Stimulated activated CD8-positive, alpha-beta memory T cell treated with anti-CD3 and anti-CD28 coated beads, Interleukin-4, amount 100 ng/mL, for 1 hour (primary cell): ENCODE measurements at places on chromosomes 5 and 9.

DNA sequence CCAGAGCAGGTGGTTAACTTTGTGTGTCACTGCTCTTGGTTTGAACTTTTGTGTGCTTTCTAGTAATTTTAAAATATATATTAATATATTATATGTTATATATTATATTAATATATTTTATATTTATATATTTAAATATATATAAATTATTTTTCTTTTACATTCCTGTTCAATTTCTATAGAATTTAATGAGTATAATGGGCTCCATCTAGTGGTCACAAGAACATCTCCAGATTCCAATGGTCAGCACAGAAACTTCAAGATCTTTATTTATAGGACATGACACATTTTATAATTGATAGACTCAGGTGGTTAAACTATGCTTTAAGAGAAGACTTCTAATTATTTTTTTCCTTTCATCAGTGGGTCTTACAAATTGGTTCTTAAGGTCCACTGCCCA is 39.1 kb downstream of the COL23A1 start:
- DNase-seq = no peak

DNA sequence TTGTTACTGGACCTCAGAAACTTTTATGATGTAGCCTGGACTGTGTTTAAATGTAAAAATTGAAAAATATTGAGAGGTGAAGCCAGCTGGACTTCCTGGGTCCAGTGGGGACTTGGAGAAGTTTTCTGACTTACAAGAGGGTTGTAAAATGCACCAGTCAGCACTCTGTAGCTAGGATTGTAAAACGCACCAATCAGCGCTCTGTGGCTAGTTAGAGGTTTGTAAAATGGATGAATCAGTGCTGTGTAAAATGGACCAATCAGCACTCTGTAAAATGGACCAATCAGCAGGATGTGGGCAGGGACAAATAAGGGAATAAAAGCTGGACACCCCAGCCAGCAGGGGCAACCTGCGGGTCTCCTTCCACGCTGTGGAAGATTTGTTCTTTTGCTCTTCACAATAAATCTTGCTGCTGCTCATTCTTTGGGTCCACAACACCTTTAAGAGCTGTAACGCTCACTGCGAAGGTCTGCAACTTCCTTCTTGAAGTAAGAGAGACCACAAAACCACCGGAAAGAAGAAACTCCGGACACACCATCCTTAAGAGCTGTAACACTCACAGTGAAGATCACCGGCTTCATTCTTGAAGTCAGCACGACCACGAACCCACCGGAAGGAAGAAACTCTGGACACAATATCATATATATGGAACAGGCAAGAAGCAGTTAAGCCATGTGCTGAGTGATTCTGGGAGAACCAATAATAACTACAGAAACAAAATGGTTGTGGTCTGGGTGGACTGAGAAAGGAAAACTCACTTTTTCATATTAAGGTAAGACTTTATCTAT is 201.3 kb downstream of the GABRG2 start:
- DNase-seq = no peak

GRCh38 chr5:153969563-153969895 is 69.2 kb downstream of the FAM114A2 start:
- no peak for DNase-seq

DNA sequence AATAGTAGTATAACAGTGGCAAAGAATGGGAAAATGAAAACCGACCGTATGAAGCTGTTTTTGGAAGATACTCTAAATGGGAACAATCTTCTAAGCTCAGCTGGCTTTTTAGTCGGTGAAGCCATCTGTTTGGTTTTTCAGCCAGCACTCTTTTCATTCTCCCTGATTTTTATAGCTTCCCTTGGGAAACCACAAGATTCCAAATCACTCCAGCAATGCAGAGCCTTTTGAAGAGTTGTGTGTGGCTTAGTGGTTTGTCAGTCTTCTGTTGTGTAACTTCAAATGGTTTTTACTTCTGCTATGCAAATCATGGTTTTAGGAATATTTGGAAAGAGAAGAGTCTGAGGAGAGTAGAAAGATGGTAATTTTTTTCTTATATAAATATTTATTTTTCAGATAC is 180.7 kb downstream of the KDM4C start:
- DNase-seq = no peak

DNA sequence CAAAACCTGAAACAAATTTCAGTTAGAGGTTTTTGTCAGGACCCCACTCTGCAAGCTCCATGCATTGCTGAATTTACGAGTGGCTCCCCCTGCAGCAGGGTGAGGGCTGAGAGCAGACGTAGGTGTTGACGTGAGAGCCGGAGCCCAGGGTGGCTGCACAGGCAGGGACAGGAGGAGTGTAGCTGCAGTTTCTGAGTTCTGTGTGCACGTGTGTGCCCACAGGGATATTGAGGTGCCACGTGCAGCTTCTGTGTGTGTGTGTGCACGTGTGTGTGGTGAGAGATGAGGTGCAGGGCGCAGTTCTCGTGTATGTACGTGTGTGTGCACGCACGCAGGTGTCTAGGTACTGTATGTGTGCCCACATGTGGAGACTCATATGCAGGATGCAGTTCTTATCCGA is 14.6 kb downstream of the PLEKHG4B start:
- DNase-seq = no peak

DNA sequence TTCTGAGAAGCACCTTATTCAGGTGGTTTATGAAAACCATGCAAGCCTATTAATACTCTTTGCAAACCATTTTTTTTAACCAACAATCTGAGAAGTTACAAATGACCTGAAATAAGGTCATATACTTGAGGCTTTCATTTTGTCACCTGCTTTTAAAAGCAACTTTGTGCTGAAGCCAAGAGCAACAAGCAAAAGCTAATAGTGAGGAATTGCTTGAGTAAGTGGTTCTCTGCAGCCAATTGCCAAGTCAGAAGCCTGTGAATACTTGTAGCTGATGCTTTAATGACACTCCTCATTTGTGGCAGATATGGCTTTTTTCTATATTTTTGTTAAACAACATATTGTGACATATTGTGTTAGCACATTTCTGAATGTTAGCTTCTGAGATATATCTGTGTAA is 126.7 kb upstream of the ZNF608 start:
- no peak for DNase-seq

- DNase-seq = no peak
These were observed 2.4 kb downstream of the PSD2 start for GRCh38 chr5:139797856-139798510.

DNA sequence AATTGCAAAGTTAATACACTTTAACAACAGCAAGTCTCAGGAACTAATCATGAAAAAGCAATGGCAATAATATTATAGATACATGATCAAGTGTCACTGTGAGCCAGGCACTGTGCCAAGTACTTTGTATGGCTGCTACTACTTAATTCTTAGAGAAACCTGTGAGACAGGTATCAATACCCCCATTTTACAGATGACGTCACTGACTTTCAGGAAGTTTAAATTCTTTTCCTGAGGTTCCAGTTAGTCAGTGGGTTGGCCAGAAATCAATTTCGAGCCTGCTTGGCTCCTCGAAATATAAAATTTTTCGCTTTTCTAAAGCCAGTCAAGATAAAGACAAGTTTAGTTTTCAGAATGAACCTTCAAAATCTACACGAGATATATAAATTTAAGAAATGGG is 130.3 kb downstream of the SLC12A2 start:
- no peak for DNase-seq

- DNase-seq = no peak
These were observed 10.1 kb downstream of the GLIPR2 start for GRCh38 chr9:36146651-36147050.

- no peak for DNase-seq
These were observed 89.6 kb downstream of the TARS1 start for GRCh38 chr5:33530183-33531036.

DNA sequence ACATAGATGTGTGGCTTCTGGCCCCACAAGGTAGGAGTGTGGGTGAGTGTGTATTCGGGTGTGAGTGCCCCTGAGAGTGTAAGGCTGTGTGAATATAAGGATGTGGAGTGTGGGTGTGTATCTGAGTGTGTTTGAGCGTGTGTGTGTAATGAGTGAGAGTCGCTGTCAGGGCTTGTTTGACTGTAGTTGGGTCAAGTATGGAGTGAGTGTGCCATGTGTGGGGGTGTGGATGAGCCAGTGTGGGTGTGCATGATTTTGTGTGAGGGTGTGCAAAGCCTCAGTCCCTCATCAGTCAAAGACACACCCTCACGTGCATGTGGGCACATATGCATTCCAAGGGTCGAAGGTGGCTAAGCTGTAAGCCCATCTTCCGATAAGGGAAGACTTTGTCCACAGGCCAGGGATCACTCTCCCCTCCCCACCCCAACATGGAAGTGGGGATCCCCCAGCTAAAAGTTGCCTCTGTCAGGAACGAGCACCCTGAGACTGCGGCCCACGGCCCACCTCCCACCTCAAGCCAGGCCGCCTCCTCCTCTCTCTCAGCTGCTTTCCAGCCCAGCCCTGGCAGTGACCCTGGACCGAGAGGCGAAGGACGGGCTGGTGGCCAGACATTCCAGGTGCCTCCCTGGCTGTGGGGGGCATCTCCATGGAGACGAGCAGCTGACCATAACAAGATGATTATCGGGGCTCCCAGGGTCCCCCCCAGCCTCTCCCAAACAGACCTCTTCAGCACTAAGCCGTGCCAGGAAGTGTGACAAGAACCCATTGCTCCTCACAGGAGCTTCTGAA is 12.9 kb downstream of the AQP3 start:
- DNase-seq = no peak

- DNase-seq = no peak
These were observed 24.5 kb downstream of the SNX18 start for GRCh38 chr5:54541823-54542783.

- no peak for DNase-seq
These were observed 61.9 kb upstream of the ADAMTS19 start for GRCh38 chr5:129398026-129398678.

- DNase-seq = no peak
These were observed 67.2 kb downstream of the TTC39B start for GRCh38 chr9:15239816-15240215.

- no peak for DNase-seq
These were observed 252.7 kb upstream of the IL12B start for GRCh38 chr5:159582756-159583541.

DNA sequence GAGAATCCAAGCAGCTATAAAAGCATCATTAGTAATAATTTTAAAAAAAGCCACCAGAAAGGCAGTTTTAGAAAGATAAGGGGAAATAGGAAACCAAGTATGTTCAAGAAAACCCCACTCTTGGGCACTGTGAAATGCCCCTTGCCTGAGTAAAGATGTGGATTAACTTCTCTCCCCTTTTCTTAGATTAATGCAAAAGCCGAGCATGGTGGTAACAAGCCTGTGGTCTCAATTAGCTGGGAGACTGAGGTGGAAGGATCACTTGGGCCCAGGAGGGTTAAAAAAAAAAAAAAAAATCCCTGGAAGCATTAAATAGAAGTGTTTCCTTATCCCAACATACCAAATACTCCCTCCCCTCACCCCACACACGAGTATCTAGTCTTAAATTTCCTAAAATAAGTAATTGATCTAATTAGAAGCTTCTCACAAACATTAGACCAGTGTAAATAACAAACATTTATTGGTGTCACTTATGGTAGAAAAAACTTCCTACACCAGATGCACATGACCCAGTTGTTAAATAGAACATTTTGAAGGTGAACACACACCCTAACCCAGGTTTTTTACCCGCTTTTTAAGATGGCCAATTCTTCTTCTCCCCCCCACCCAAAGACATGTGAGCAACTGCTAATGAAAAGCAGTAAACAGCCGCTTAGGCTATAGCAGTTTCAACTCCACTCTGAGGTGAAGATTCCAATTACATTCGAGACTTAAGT is 5.2 kb downstream of the HSPA5 start:
- no peak for DNase-seq

- DNase-seq = no peak
These were observed 12.1 kb upstream of the PSD2 start for GRCh38 chr5:139783436-139783965.

DNA sequence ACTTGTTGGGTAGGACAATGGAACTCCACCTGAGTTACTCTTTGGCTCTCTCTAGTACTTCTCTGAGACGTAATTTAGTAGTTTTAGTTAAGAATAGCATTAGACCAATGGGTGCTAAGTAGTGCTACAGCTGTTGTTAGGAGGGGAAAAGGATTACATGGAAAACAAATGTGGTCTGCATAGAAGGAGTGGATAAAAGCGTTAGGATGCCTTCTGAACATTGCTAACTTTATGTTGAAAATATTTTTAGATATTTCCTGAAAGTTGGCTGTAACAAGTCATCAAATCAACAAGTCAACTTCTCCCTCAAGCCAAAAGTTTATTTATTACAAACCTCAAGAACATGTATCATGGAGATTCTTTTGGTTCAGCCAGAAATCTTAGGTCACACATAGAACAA is 409.5 kb upstream of the MEF2C start:
- no peak for DNase-seq

DNA sequence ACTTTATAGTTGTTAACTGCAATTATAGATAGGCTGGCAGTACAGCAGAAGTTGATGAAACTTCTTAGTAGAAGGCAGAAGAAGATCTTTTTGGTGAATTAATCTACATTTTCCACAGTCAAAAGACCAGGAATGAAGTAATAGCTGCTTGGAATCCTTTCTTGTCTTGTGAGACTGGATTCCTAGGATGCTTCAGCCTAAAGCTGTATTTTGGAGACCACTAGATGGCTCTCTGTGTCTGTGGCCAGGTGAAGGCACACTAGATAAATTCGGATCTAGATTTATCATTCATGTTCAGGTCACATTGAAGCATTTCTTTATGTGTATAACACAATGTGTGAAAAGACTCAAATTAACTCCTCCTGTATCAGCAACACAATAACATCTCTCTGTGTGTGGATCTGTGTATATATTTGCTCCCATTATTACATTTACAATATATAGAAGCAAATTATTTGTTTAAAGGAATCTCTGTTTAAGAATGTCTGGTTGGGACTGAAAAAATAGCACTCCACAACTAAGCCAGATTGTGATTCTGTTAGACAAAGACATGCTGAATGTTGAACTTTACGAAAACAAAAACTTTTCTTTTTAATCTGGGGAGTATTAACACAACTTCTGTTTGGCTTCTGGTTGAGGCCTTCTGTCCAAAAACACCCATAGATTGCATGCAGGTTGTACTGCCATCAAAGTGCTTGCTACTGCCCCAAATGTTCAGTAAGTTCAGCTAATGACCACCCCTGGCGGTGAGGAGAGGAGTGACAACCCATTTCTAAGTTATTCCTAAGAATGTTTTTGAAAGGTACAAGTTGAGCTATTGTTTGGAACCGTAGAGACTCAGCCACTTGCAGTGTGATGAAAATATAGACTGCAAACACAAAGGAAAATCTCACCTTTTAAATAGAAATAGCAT is 10.6 kb downstream of the GRIN3A start:
- no peak for DNase-seq

DNA sequence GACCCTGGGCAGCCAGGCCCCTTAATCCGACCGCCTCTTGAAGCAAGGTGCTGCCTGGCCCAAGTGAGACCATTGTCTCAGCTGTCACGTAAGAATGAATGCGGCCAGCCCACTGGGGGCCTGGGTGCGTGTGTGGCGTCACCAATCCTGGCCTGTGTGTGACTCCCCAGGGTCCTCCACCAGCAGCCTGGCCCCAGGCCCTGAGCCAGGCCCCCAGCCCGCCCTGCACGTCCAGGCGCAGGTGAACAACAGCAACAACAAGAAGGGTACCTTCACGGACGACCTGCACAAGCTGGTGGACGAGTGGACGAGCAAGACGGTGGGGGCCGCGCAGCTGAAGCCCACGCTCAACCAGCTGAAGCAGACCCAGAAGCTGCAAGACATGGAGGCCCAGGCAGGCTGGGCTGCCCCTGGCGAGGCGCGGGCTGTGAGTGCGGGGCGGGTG is 124.2 kb downstream of the WNK2 start:
- no peak for DNase-seq
